ENCODE measurements at places on chromosomes 11 and 22.
A peak's percentile ranks its signal among the peaks of the same experiment; 100 is the strongest.

DNA sequence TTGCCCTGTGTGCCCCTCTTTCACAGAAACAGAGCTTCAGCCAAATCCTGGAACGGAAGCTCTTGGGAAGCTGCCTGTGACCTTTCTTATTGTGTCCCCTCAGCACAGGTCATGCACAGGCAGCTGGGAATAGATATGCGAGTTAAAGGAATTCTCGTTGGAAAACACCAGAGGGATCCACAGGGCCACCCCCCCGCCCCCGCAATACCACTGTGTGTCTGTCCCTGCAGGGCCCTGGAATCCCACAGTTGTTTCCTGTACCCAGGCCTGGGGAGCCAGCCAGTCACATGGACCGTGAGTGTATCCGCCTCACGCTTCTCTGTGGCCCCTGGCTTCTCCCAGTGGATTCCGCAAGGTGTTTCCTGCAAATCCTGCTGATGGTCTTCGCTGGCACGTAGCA is 29.0 kb downstream of the TIMP3 start:
- DNase-seq = no peak

DNA sequence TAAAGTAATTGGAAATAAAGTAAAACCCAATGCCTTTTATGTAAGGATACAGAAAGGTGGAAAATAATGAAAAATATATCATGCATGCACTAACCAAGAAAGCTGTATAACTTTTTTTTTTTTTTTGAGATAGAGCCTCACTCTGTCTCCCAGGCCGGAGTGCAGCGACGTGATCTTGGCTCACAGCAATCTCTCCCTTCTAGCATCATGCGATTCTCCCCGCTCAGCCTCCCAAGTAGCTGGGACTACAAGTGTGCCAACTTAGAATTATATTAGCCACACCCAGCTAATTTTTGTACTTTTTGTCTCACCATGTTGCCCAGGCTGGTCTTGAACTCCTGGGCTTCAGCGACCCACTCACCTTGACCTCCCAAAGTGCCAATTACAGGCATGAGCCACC is 4.5 kb downstream of the GGT5 start:
- no peak for DNase-seq

GRCh38 chr11:696955-697491 is 1.4 kb downstream of the TMEM80 start:
- DNase-seq = no peak

DNA sequence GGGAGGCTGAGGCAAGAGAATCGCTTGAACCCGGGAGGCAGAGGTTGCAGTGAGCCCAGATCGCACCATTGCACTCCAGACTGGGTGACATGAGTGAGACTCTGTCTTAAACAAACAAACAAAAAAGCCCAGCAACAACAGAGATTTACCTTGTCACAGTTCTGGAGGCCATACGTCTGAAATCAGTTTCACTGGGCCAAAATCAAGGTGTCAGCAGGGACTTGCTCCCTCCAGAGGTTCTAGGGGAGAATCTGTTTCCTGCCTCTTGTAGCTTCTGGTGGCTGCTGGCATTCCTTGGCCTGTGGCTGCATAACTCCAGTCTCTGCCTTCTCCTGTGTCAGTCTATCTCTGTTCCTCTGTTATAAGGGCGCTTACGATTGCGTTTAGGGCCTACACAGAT is 1.5 kb downstream of the DDX10 start:
- DNase-seq = no peak

DNA sequence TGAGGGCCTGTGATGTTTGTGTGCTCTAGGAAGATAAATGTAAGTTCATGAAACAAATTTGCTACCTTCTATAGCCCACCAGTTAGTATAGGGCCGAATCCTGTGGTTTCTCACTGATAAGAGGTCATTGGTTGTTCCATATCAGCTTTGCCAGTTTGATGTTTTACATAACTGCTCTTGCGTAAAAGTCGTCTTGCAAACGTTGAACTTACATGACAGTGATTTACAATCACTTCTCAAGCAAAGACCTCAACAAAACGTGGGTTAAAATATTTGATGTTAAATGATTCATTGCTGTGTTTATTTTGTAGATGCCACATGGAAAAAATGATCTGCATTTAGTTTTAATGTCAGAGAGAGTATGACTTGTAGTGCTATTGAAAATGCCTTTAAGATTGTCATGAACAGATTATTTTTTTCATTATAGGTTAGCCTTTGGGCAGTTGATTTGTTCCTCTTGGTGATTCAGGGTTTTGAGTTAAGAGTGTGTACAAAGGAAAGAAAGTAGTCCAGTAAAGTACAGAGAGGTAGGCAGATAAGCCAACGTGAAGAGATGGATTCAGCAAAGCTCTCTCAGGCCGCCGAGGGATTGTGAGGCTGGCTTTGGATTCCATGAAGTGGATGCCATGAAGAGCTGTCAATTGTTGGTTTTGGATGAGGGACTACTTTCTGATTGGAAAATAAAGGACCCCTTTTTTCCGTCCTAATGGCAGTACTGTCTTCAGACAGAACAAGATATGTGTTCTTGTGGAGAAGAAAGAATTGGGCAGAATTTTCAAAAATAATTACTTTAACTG is 2.6 kb downstream of the EWSR1 start:
- no peak for DNase-seq

- DNase-seq = no peak
These were observed 22.1 kb upstream of the IGLL5 start for GRCh38 chr22:22865311-22866072.

- no peak for DNase-seq
These were observed 625 bp downstream of the RFPL2 start for GRCh38 chr22:32204040-32204855.

DNA sequence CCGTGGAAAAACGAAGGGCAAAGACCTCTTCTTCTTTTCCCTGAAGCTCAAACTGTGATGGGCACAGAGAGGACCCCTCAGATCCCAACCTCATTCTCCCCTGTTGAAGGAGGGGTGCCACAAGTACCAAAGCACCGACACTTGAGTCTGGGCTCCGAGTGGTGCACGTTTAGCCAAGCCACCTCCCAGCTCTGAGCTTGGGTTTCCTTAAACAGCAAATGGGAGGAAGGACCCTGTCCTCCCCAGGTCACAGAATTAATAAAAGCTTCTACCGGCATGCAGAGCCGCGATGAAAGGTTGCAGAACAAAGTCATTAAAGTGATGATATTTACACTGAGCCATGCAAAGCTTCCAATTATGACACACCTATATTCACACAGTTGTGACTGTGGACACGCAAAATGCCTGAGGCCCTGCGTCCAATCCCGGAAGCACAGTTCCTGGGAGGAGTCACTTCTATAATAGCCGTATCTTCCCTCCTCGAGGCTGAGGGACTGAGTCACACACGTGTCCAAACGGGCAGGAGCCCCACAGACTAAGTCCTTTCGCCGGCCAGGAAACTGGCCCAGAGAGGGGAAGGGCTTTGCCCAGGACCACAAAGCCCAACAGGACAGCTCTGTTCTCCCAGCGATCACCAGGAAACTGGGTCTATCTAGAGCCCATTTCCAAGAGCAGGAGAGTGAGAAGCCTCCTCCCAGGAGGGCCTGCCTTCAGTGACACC is 922 bp upstream of the CSNK1E start:
- DNase-seq = peak; percentile 3
